ENCODE measurements at places on chromosomes 13 and 19. TPM values are rescaled to one million over a fixed set of nuclear protein-coding genes. Genes with fewer than 3 reads are reported as not detected.
A peak's percentile ranks its signal among the peaks of the same experiment; 100 is the strongest.

The UPK1A gene
- 4.4 TPM for total RNA-seq

DNA sequence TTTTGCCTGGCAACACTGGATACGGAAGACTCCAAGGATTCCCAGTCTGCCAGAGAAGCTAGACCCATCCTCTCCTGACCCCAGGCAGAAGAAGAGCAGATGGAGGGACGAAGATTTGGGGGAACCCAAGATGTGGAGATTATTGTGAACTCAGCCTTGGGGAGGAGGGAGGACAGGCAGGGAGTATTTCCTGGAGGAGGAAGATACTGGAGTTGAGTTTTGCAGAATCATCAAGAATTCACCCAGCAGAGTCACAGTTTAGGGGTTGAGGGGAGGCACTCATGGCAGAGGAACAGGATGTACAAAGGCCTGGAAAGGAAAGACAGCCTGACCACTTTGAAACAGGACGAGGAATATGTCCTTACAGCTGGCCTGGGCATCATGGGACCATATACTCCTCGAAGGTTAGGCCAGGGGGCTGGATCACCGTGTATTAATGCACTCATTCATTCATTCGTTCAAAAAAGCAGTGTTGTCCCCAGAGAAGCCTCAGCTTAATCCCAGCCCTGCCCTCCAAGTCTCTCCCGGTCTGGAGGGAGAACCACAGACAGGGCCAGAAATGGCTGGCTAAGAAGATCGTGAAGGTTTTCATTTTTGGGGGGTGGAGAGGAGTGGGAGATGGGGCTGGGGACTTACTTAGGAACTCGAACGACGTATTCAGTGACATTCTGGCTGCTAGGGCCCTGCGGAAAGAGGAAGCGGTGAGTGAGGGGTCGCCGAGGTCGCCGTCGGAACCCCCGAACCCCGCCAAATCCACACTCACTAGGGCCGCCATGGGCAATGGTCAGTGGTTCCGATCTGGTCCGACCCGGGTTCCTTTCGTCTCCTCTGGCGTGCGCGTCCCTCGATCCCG, 517 bp downstream of the GTF2F1 start:
- DNase-seq: no peak

The ZNF556 gene
- 0.30 TPM for total RNA-seq

DNA sequence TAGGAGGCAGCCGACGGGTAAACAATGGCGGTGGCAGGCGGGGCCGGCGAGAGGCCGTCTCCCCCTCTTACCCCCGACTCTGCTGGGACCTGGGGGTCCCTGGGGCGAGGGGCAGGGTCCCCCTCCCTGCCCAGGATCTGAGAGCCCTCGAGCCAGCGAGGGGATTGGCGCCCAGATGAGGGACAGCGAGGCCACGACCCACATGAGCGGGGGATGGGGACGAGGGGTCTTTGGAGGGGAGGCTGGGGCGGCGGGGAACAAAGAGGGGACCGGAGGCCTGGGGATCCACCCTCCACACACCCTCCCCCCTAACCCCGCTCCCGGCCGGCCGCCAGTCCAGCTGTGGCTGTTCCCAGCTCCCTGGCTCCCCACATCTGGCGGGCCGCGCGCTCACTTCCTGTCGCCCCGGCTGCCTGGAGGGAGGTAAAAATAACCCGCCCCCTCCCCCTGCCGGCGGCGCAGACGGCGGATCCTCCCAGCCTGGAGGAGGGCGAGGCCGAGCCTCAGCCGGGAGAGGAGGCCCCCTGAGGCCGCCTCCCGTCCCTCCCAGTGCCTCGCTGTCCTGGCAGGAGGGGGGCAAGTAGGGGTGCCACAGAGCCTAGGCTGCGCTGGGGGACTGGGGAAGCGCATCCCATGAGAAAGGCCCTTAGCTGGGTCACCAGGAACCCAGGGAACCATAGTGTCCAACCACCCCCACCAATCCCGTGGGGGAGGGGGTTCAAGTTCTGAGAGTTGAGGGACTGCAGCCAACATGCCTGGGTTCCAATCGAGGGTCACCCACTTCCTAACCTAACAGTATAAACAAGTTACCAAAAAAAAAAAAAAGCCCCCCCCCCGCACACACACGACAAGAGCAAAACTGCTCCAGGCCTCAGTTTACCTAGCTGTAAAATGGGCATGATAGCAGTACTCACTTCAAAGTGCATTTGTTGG, 29.3 kb upstream of the NANOS3 start:
- peak; percentile 80 for DNase-seq

DNA sequence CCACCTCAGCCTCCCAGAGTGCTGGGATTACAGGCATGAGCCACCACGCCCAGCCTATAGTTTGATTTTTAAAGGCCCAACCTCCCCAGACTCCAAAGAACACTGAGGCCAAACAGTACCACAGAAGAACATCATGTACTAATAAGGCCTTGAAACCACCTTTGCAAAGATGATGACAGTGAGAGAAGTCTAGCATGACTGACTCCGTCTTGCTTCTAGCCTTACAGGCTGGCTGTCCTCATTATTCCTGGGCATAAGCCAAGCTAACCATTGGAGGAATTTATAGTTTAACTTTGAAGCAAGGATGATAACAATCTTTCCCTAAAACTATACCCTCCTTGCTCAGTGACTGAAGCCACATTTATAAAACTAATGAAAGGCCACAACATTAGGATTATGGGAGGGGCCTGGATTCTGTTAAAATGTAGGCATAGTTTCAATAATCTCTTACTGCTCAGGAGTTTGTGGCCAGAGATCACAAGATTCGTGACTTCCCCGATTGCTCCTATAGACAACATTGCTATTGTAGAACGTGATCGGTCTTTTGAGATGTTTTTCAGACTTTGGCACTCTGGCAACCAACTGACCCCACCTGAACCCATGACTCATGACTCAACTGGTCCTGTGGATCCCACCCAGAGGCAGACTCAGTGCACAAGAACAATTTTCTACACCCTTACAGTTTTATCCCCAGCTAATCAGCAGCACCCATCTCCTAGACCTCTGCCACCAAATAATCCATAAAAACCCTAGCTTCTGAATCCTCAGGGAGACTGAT, 17.6 kb downstream of the GPR42 start:
- DNase-seq: no peak

GRCh38 chr13:113138792-113139551, 16.4 kb downstream of the F10 start:
- DNase-seq: no peak

The DMKN gene
- 0.46 TPM for total RNA-seq

GRCh38 chr13:24610956-24611355, 69.3 kb upstream of the ATP12A start:
- DNase-seq: no peak

DNA sequence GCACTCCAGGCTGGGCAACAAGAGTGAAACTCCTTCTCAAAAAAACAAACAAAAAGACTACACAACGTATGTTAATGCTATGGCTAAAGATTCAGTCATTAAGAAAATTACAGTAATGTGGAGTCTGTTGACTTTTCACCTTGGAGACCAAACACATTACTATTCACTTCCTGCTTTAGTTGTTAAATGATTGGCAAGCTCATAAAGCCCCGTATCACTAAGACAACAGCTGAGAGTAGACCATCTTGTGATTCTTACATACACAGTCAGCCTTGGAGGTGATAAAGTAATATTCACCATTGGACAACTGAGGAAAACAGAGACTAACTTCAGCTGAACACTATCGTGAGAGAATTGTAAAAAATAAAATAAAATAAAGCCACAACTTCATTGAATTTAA, 86.5 kb downstream of the KCTD12 start:
- DNase-seq: no peak

- no peak for DNase-seq
These were observed 277.3 kb downstream of the FOXO1 start for GRCh38 chr13:40389081-40389641.

DNA sequence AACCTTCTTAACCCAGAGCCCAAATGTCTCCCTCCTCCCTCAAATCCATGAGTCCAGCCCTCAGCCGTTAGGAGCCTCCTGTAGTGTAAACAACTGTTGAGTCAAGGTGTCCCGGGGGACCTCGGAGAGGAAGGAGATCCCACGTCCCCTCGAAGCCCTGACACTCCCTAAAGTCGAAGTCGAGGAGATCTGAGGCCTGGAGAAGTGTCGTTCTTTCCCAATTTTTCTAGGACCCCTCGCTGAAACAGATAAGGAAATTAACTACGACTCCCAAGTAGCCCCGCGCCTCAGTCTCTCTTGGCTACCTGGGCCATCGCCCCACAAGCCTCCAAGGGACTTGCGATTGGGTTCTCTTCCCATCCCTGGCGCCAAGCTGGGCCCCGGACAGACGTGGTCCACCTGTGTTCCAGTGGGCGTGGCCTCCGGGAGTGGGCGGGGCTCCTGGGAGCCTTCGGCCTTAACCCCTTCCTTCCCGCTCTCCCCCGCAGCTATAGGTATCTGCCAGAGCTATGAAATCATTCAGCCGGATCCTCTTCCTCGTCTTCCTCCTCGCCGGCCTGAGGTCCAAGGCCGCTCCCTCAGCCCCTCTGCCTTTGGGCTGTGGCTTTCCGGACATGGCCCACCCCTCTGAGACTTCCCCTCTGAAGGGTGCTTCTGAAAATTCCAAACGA, 869 bp downstream of the GFY start:
- no peak for DNase-seq

The ZIC5 gene
- total RNA-seq: not detected

DNA sequence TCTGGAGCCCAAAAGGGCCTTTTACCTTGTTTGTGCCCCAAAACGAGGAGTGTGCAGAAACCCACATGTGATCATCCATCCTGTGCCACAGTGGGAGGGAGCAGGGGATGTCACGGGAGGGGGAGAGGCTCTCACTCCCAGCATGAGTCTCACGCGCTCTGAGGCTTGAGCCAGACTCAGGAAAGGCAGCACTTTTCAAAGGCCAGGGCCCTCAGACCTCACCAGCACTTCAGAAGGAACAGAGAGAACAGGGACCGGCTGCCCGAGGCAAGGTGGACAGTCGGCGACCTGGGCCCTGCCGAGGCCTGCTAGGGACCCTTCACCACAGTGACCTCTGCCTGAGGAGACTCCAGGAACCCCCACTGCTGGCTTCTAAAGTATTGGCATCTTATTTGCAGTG, 71.7 kb upstream of the WASF3 start:
- DNase-seq: no peak

The CATSPERD gene
- total RNA-seq: not detected

The WDR87 gene
- not detected for total RNA-seq

GRCh38 chr19:49331616-49332055, 3.6 kb upstream of the CD37 start:
- DNase-seq: peak; percentile 47

DNA sequence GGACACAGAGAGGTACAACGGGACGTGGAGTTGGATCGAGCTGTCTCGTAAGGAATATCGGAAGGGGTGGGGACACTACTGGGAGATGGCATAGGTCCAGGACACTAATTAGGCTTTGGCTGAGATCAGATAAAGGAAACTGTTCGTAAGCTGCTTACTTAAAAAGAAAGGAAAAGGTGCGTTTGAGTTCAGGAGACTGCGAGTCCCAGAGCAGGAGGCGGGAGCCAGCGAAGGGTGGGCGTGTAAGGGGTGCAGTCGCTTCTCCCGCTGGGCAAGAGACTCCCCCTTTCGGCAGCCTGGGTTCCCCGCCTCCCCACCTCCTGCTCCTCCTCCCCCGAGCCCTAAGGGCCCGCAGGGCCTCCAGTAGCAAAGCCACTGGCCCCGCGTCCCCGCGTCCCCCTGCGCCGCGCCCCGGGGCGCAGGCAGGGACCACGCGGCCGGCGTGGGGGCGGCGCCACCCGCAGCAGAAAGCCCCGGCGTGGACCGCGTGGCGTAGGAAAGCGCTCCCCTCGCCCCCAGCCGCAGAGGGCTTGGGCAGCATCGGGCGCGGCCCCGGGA, 547 bp downstream of the ABCC4 start:
- DNase-seq: no peak

DNA sequence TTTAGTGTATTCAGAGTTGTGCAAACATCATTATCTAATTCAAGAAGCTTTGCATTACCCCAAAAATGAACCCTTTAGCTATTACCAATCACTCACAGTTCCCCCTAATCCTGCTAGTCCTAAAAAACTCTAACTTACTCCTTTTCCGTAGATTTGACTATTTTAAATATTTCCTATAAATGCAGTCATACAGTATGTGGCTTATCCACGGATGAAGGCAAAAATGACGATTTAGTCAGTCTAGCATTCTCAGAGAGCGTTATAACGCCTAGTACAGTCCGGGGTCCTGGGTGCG, 587 bp upstream of the ZNF383 start:
- no peak for DNase-seq

The CD33 gene
- total RNA-seq: 2.9 TPM

DNA sequence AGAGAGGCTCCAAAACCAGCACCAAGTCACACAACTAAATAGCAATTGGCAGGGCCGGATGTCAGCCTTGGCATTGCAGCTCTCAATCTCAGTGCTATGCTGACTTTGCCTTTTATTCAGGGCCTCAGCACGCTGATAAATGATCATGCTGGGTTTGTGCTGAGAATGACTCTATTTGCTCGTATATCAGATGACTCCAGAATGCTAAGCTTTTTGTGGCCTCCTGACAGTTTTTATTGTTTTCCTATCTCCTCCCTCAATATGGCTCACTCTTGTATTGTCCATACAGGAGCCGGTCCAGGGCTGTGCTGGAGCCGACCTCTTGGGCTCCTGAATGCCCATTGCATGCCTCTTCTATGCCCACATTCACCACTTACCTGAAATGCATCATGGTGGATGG, 211.0 kb downstream of the EFNB2 start:
- no peak for DNase-seq

GRCh38 chr19:35713904-35714495, 3.8 kb upstream of the KMT2B start:
- no peak for DNase-seq

DNA sequence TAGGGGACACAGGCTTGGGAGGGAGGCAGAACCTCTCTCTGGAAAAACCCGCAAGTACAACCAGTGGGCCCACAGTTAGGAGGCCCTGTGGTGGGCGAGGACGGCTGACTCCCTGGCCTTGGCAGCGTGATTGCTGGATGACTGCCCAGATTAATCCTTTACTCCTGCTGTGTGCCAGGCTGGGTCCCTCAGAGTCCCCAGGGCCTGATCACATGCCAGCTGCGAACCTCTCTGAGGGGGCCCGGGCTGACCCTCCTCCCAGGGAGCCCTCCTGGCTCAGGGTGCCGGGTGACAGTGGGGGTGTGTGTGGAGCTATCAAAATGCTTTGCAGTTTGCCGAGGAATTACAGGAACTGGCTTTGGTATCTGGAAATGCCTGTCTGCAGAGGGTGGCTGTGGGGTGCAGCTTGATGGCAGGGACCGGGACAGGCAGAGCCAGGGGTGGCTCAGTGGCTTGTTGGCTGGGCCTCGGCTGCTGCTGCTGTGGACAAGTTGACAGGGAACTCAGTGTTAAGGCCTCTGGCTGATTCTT, 48.9 kb downstream of the DNM2 start:
- no peak for DNase-seq

- DNase-seq: no peak
These were observed 3.2 kb upstream of the HS6ST3 start for GRCh38 chr13:96086736-96087135.

The ZNF99 gene
- not detected for total RNA-seq

- DNase-seq: no peak
These were observed 52.1 kb upstream of the USPL1 start for GRCh38 chr13:30565658-30566057.

The LMTK3 gene
- 2.9 TPM for total RNA-seq

DNA sequence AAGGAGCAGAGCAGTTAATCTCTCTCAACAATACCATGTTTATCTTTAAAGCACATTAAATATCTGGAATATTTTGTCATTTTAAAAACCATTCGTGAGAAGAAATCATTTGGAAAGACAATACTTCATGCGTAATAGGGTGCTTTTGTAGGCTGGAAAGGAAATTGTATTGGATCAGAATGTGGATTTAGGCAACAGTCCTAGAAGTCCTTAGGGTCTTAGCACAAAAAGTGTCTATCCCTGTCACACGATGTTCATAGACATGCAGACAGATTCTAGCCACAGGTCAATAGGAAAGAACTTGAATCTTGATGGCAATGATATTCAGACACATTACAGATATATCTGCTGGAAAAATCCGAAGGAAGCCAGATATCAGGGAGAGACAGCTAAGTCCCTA, 156.0 kb downstream of the KCTD12 start:
- DNase-seq: no peak

The CALR gene
- total RNA-seq: 505 TPM
